ENCODE measurements at places on chromosomes 3 and 15. TPM values are rescaled to one million over a fixed set of nuclear protein-coding genes. Genes with fewer than 3 reads are reported as not detected.

- DNase-seq = no peak
Observed at GRCh38 chr15:91223863-91224262, 123.8 kb downstream of the SV2B start.

GRCh38 chr3:155232605-155233004 is 60.9 kb downstream of the STRIT1 start:
- DNase-seq = no peak

DNA sequence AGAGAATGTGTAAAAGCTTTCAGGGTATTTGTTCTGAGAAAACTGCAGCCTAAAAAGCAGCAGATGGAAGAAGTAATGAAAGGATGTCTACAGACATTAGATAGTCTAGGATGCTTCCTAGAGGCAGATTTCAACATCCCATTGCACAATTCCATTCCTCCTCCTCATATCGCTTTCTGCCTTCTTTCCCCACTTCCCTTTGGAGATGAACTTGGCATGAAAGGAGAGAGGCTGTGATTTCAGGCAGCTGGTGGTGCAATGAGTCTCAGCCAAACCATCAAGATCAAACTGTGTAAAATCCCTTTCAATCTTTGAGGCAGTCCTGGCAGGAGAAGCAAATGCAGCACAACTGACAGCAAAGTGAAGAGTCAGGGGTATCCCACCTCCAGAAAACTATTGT is 438.7 kb upstream of the KCNMB2 start:
- no peak for DNase-seq

GRCh38 chr15:65783872-65784271 is 8.2 kb downstream of the DENND4A start:
- DNase-seq = no peak

GRCh38 chr3:58386626-58387365 is 46.8 kb downstream of the PDHB start:
- DNase-seq = no peak

GRCh38 chr15:44490622-44491021 is 46.3 kb upstream of the EIF3J start:
- no peak for DNase-seq

GRCh38 chr3:169578381-169579024 is 85.0 kb downstream of the MECOM start:
- DNase-seq = no peak

GRCh38 chr15:28106294-28107110 is 7.4 kb upstream of the OCA2 start:
- DNase-seq = peak; percentile 16

DNA sequence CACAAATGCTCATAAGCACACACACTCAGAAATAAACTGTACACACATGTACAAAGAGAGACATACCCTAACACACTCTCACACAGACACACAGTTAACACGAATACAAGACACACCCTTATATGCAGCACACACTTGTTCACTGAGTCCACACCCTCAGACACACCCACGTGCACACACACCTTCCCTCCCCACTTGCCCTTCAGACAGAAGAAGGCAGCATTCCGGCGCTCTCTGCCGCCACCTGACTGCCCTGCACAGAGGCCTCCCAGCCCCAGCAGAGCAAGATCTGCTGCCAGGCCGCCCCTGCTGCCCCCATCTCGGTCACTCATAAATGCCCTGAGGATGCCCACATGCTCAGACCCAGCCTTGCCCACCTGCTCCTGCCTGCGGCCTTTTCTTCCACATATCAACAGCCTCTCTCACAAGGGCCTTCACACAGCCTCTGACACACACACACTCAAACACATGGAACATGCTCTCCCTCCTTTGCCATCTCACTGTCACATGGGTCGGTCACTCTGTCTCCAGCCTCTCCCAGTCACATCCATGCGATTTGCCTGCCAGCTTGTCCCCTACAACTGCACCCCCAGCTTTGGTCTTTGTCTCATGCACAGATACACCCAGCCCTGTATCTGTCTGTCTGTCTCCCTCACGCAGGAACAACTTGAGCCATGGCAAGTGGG is 71.1 kb downstream of the EPHB3 start:
- no peak for DNase-seq

DNA sequence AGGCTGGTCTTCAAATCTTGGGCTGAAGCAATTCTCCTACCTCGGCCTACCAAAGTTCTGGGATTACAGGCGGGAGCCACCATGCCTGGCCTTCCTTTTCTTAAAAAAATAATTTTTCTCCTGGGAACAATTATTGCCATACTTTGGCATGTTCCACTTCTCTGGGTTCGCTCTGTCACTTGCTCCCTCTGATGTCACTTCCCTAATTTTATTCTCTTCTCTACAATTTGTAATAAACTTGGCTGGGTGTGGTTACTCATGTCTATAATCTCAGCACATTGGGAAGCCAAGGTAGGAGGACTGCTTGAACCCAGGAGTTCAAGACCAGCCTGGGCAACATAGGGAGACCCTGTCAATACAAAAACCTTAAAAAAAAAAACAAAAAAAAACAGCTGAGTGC is 6.1 kb upstream of the IMPDH2 start:
- no peak for DNase-seq

CLDN18 gene
- total RNA-seq = not detected

DNA sequence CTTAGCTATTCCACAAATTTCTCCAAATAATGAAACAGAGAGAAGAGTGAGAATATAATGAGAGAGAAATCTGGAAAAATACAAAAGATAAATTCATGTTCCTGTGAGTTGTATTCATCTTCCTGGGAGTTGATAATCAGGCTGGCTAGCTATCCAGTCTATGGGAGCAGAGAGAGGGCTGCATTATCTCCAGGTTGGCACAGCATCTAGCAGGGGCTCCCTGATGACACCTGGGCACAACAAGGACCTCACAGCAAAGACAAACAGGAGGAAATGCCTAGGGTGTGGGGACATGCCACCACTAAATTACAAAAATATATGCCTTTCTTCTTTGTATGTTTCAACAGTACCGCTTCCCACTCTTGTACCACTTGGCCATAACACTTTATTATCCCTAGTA is 1.9 kb downstream of the EHD4 start:
- DNase-seq = no peak

CPN2 gene
- total RNA-seq = not detected

- DNase-seq = no peak
Observed at GRCh38 chr3:117998071-117998470, 1036.6 kb downstream of the IGSF11 start.

- DNase-seq = no peak
Observed at GRCh38 chr15:63218100-63218808, 28.8 kb downstream of the RAB8B start.

GRCh38 chr3:52447512-52448355 is 2.8 kb upstream of the SEMA3G start:
- DNase-seq = no peak

GRCh38 chr15:72169236-72169920 is 28.2 kb downstream of the GRAMD2A start:
- no peak for DNase-seq

- no peak for DNase-seq
Observed at GRCh38 chr3:10249833-10250232, 1.6 kb downstream of the TATDN2 start.

SUCLG2 gene
- total RNA-seq = 43.8 TPM

RNF111 gene
- 41.8 TPM for total RNA-seq

GPR27 gene
- total RNA-seq = 1.0 TPM

DNA sequence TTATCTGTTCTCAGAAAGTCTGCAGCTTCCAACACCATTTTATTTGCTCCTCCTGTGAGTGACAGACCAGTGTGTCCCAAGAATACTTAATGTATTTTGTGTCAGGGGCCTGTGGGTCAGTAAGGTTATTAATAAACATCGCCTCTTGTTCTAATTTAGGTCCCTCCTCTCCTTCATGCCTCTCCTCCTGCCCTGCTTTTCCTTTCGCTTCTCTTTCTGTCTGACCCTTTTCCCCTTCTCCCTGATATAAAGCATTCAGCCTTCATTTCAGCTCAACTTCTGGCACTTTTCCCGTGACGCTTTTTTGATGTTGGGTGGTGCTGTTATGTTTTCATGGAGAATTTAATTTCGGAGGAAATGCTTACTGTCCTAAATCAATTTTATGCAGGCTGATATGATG is 29.7 kb upstream of the NR2F2 start:
- no peak for DNase-seq

- no peak for DNase-seq
Observed at GRCh38 chr15:90270502-90271150, 5.2 kb downstream of the NGRN start.

DNA sequence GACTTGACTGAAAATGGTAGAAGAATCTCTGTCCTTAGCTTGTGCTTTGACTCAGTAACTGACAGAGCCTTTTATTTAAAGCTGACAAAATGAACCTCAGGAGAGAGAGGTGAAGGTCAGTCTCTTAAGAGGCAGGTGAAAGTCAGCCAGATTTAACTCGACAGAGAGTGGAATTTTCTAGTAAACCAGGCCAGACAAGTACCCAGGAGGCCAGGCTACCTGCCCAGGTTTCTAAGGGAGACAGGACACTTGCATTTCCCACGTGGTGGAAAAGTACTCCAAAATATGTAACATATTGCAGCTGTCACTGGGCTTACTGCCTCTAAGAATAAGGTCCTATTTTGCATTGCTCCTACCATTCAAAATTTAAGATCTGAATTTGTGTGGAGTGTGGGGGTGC is 167.9 kb downstream of the FMN1 start:
- no peak for DNase-seq

C3orf22 gene
- not detected for total RNA-seq

- DNase-seq = no peak
Observed at GRCh38 chr15:81569286-81570080, 195.5 kb upstream of the TMC3 start.

- DNase-seq = no peak
Observed at GRCh38 chr3:194900854-194901522, 215.3 kb downstream of the FAM43A start.

GRCh38 chr3:187798531-187799530 is 53.6 kb upstream of the BCL6 start:
- no peak for DNase-seq

CFAP92 gene
- 0.15 TPM for total RNA-seq

GRCh38 chr15:59523702-59524101 is 85.7 kb downstream of the FAM81A start:
- no peak for DNase-seq

DNA sequence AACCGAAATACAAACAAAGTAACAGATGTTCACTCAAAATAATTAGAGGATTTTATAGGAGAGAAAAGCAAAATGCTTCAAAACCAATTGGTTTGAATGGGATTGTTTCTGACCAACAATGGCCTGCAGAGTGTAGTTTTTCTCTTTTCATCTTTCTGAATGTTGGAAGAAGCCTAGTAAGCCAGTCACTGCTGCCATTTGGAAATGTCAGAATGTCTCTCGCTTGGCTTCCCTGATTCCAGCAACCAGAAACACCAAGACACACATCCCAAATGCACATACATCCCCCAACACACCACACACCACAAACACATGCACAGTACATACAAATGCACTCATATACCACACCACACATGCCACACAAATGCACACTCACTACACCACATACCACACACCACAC is 403.4 kb downstream of the OCA2 start:
- no peak for DNase-seq

DNA sequence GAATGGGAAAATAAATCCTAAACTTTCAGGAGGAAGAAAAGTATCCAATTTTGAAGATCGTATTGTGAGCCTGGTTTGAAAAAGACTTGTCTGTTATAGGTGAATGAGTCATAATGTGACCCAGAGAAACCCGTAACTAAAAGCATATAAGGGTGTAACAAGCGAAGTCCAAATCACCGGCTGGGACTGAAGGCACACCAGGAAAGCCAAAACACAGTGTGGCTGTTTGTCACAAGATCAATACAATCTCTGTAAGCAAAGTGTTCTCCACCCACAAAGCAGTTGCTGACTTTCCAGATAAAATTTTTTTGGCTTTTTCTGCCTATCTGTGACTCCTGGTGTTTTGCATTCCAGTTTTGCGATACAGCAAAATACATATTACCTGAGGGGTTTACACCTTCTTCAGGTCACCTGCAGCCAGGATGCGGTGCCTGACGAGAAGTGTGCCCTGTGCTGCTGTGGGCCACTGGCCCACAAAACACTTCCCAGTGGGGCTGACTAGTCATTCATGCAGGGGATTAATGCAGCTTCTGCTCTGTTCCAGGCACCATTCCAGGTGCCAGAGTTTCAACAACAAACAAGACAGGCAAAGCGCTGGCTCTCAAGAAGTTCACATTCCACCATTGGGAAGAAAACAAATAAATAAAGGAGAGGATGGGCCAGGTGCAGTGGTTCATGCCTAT is 14.4 kb downstream of the HES1 start:
- DNase-seq = no peak

CPNE9 gene
- not detected for total RNA-seq

DNA sequence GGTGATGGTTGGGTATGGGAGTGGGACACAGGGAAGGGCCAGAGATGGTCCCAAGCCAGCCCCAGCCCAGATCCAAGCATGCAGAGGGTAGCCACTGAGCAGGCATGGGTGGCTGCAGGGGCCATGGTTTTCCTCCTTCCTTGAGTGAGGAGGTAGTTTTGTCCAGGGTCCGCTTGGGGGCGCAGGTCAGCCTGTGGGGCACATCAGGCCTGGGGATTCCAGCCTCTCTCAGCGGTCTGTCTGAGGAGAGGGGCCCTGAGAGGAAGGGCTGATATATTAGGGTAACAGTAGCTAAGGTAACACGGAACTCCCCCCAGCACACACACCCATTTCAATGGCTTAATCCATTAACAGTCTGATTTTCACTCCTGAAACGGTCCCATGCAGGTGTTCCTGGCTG is 22.7 kb upstream of the LCTL start:
- DNase-seq = no peak

GRCh38 chr3:137692803-137693431 is 71.2 kb upstream of the SOX14 start:
- DNase-seq = no peak

GRCh38 chr3:27093771-27094170 is 275.4 kb downstream of the NEK10 start:
- DNase-seq = no peak

DNA sequence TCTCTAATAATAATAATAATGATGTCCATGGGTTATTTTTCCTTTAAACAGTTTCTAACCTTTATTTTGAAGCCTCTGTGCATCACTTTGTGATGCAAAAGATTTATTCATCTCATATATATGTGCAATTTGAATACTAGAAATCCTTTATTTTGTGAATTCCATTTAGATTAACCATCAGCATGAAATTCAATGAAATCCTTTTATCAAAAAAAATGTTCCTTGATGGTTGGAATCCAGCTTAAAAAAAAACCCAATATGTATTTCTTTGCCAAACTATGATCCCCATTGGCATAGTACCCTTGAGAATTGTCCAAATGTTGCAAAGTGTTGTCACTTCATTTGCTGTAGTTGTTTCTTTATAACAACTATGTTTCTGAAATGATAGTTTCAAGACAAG is 7.4 kb downstream of the TBC1D23 start:
- DNase-seq = no peak

GRCh38 chr15:57278439-57278838 is 97.9 kb upstream of the CGNL1 start:
- no peak for DNase-seq

DNA sequence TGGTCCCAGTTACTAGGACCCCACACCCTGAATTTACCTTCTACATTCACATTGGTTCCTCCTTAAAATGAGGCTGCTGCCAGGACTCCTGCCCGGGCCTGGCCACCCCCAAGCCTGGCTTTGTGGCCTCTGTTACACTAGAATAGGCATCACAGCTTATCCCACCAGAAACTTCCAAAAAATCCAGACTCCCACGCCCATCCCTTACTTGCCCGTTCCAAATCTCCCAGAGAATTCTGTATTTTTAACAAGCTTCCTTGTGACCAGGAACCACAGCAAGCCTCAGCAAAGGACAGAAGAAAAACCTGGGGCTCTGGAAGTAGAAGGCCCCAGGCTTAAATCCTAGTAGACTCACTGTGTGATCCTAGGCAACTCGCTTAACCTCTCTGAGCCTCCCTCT is 36.0 kb upstream of the SLC6A1 start:
- DNase-seq = no peak

ITPKA gene
- total RNA-seq = 0.20 TPM
